ENCODE measurements at places on chromosomes 6 and 20.

DNA sequence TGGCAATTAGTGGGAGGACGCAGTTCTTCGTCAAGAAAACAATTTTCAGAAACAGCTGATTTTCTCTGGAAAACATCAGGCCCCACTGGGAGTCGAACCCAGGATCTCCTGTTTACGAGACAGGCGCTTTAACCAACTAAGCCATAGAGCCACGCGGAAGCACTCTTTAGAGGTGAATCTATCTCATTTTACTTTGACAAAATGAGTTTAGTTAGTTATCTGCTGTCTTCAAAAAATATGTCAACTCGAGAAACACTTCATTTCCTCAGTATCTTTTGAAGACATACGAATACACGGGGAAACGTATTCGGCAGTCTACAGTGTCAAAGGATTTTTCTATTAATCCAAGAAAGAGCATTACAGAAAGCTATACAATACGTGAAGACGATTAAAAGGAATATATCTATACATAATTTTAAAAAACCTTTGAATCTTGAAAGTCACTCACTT lies 26.7 kb downstream of the GPX6 start:
- DNase-seq, result no peak

GRCh38 chr6:36852481-36853147 lies 13.4 kb upstream of the CPNE5 start:
- DNase-seq, result no peak

- no peak for DNase-seq
These were observed 120.8 kb downstream of the CHD6 start for GRCh38 chr20:41497186-41497895.

- no peak for DNase-seq
These were observed 50.8 kb upstream of the MAFB start for GRCh38 chr20:40739841-40740240.

DNA sequence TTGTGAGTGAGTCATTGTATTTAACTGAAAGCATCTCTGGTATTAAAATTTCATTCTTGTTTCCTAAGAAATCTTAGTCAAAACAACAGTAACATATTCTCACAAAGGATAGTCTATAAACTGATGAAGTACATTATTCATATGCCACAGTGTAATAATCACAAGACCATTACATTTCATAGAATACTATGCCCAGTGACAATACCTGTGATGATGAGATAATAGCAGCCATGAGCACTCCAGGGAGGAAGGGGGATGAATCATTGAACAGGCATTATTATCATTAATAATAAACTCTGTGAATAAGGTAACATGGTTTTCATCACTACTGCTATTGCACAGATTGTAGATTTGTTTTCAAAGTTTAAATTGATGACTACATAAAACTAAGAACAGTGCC lies 667.9 kb downstream of the EPM2A start:
- DNase-seq, result no peak

DNA sequence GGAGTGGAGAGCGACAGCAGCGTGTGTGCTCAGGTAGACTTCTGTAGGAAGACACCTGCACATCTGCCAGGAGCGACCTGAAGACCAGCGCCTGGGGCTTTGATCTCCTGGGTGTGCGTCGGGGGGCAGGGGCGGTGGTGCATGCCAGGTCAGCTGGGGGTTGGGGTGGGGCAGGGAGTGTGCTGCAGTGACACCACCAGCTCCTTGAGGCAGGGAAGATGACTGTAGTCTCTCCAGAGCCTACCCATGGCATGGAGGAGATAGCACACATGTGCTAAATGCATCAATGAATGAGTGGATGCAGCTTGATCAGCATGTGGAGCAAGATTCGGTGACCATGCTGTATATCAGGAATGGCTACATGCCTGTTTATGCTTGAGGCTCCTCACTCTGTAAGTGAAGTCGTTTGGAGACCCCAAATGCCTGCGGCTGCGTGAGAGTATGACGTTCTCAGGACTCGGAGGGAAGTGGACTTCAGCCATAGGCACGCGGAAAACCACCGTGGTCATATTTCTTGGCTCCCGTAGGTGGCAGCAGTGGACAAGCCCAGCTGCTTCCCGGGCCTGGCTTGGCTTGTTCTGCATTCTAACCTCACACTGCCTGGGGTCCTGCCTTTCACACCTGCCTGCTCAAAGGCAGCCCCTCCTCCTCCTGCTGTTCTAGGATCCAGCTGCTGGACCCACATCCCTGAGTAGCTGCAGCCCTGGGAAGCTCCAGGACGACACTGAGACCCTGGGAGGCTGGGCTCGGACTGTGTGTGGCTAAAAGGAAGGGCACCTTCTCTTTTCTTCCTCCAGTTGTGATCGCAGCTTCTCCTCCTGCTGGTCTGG lies 39.4 kb upstream of the KCNK16 start:
- peak; percentile 61 for DNase-seq
